HFFc6 (cell line): ENCODE measurements at places on chromosomes 2 and 18. TPM values are rescaled to one million over a fixed set of nuclear protein-coding genes. Genes with fewer than 3 reads are reported as not detected.

DNA sequence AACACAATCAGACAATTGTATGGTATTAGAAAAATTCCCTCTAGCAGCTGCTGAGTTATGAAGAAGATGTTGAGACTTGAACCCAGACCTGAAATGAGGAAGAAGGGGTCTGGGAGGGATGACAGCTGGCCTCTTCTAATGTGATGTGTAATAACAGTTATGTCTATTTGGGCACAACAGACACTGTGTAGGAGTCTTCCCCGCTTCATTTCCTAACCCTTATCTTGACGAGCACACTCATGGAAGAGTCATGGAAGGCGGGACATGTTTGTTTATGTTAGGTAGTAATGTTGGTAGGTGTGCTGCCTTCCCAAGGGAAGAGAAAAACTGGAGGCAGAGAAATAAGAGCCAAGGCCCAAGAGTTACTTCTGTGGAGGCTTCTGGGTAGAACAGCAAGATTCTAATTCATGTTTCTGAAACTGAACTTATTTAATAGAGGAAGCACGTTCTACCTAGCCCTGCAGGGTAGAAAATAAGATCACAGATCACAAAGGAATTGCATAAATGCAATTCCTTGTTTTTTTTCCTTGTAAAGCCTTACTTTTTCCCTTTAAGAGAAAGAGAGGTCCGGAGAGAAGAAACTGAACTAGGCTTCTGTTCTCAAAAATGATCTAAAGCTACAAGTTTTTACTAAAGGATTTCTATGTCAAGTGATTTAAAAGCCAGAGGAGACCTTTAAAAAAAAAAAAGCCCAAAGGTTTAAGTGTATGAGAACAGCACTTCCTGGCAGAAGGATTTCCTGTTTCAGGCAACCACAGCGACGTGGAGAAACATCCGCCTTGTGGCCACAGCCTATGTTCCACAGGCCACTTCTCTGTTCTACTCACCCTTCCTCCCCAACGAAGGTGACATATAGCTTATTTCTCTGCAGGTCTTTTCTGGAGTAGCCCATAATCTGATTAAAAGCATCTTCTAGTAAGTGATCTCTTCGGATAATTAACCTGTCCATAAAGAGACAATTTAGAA lies 68.5 kb upstream of the STK17B start:
- H3K27me3 ChIP-seq, result no peaks in the 10 kb centered on the region; the same call in 1 of the 2 replicates
- peak overlapping the region; percentile 7; the same call in 1 of the 2 replicates for H3K4me3 ChIP-seq
- peaks cover 26% of the 10 kb centered on the region for H3K36me3 ChIP-seq

- no peak overlapping the region for H3K27ac ChIP-seq
- H3K4me1 ChIP-seq, result peaks cover 20% of the 10 kb centered on the region
- H3K36me3 ChIP-seq, result no peaks in the 10 kb centered on the region; the same call in 1 of the 2 replicates
- no peak overlapping the region for H3K4me3 ChIP-seq
- DNase-seq, result no peak
- H3K27me3 ChIP-seq, result no peaks in the 10 kb centered on the region
These were observed 2100.9 kb upstream of the CELF4 start for GRCh38 chr18:39666541-39666940.

GRCh38 chr2:56109994-56110393 lies 73.8 kb upstream of the CCDC85A start:
- H3K27ac ChIP-seq, result no peak overlapping the region
- DNase-seq, result no peak
- peaks cover 9% of the 10 kb centered on the region; the same call in 1 of the 2 replicates for H3K4me1 ChIP-seq
- no peaks in the 10 kb centered on the region; the same call in 1 of the 2 replicates for H3K36me3 ChIP-seq
- no peak overlapping the region for H3K4me3 ChIP-seq

GRCh38 chr2:45769854-45770576 lies 118.5 kb downstream of the PRKCE start:
- H3K36me3 ChIP-seq, result no peaks in the 10 kb centered on the region
- H3K27ac ChIP-seq, result no peak overlapping the region
- H3K27me3 ChIP-seq, result no peaks in the 10 kb centered on the region
- H3K4me3 ChIP-seq, result no peak overlapping the region
- H3K4me1 ChIP-seq, result peaks cover 21% of the 10 kb centered on the region

The SIX3 gene
- not detected in 3 replicates for total RNA-seq
